ENCODE measurements at places on chromosomes 12 and 14.

DNA sequence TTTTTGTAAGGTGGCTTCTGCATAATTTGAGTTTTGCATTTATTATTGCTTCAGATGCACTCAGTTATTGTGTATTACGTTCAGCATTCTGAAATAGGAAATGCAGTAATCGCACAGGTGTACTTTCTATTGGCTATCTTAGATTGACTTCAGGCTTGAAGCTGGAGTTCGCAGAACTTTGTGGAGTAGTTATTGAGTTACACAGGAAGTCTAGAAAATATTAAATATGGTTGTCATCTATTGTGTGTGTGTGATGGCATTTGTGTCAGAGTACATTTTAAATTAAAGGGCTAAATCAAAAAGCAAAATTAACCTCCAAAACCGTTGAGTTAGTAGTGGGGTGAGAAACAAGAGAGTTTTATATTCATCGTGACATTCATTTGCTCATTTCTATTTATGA, 2.7 kb downstream of the ARID2 start:
- no peak for DNase-seq

DNA sequence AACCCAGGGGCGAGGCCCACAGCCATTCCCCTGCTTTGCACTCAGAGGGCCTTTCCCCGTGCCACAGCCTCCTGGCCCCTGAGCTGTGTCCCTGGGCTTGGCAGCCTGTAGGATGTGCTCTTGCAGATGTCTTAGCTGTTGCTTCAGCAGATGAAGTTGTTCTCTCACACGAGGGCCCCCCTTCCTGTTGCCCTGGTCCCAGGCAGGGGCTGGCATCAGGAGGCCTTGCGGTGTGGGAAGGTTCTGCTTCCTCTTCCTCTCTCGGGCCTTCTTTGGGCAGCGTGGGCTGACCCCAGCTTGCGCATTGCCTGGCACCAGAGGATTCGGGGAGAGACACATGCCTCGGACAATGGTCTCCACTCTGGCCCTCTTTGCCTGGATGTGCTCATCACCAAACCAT, 12.7 kb downstream of the PROX2 start:
- DNase-seq, result no peak

DNA sequence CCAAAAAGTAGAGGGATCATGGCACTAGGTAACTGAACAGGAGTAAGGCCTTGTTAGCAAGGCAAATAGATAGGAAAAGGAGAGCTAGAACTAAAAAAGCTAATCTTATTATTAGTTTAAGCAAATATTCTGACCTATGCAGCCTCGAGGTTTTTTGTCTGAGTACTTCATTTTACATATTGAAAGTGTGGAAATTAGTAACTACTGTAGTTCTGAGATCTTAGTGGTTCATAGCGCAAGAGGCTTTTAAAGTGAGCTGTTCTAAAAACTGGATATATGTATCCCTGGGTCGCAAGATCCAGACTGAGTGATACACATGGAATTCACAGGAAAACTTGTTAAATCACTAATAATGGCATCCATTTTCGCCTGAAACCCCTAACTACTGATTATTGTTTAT, 411.0 kb upstream of the SOX5 start:
- no peak for DNase-seq

DNA sequence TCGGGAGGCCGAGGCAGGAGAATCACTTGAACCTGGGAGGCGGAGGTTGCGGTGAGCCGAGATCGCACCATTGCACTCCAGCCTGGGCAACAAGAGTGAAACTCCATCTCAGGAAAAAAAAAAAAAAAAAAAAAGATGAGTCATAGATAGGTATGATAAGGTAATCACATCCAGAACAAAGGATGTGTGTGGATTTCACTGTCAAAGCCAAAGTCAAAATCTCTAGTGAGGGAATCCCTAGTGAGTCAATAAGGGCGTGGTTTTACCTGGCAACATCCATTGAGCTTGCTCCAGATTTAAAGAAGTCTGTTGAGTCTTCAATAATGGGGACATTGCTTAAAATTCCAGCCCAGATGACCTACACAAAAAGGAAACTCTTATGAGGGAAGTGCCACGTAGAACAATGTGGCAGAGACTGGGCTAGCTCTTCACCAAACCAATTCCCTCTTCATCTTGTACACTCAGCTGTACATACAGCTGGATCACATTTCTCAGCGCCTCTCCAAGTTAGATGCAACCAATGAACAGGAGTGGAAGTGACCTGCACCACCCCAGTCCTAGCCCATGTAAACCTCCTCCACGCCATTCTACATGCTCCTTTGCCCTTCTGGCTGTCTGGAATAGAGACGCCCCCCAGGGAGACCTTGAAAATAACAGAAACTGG, 23.4 kb downstream of the ALDH1L2 start:
- no peak for DNase-seq

DNA sequence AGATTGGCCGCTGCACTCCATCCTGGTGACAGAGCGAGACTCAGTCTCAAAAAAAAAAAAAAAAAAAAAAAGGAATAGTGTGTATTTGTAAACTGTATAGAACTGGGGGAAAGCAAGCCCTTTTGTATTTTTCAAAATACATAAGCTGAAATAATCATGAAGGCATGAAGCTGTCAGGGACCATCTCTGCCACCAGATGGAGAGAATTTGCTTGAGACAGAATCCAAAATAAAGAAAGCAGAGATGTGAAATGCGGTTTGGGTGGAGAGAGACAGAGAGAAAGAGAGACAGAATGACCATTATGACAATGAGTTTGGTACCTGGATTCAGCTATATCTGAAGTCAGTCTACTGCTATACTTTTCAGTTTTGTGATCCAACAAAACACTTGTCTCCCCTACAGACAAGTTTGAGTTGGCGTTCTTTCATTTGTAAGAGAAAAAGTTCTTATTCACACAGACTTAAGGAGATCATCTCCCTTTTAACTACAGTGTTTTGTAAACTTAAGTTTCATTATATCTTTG, 155.7 kb upstream of the LRIG3 start:
- no peak for DNase-seq

GRCh38 chr12:28585146-28585545, 394.9 kb downstream of the CCDC91 start:
- no peak for DNase-seq

DNA sequence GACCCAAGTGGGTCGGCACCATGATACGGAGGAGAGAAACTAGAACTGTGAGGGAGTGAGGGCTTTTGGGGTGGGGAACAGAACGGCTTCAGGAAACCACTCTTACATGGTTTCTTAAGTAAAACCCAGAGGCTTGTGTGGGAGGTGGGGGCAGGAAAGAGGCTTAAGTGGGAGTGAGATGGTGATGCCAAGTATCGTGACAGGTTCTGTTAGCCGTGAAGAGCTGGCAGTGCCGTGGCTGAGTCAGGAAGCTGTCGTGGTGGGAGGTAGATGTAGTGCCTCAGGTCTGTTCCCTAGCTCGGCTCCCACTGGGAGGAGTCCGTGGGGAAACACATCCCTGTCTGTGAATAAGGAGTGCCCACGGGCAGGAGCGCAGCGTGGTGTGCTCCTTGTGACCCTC, 185.8 kb upstream of the FKBP4 start:
- DNase-seq, result no peak

GRCh38 chr12:88036353-88036965, 7.3 kb upstream of the C12orf50 start:
- no peak for DNase-seq

DNA sequence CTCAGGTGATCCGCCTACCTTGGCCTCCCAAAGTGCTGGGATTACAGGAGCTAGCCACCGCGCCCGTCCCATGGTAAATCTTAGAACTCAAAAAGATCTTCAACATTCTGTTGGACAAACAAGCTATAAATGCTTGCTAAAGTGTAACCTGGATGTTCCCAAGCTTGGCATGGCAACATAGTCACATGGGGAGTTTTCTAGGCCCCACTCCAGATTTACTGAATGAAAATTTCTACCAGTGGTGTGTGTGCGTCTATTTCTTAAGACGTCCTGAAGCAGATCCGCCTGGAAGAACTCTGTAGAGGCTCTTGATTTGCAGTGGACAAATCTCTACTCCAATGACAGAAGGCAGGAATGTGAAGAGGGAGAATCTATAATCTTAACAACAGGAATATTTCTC, 59.9 kb downstream of the ZFYVE21 start:
- DNase-seq, result no peak

GRCh38 chr12:132747896-132748295, 13.7 kb downstream of the ANKLE2 start:
- DNase-seq, result no peak

DNA sequence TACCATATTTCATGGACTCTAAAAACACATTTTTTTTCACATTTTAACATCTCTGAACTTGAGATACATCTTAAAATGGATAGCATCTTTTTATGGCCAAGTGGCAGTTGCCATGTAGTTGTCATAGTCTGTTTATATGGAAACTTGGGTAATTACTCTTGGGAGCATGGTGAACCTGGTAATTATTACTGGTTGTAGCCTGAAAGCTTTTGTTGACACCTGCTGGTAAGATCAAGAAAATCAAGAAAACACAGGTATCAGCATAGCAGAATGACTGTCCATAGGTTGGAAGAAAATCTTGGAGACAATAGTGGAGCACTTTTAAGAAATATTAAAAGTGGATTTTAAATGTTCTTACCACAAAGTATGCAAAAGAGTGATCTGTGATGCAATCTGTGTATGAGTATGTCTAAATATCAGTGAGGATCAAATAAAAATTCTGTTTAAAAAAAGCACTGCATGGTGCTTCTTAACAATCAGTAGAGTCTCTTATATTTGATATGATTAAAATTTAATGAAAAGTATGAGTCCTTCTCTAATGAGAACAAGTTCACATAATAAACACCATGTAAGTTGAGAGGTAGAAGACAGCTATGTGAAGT, 44.2 kb downstream of the TTC8 start:
- DNase-seq, result no peak

DNA sequence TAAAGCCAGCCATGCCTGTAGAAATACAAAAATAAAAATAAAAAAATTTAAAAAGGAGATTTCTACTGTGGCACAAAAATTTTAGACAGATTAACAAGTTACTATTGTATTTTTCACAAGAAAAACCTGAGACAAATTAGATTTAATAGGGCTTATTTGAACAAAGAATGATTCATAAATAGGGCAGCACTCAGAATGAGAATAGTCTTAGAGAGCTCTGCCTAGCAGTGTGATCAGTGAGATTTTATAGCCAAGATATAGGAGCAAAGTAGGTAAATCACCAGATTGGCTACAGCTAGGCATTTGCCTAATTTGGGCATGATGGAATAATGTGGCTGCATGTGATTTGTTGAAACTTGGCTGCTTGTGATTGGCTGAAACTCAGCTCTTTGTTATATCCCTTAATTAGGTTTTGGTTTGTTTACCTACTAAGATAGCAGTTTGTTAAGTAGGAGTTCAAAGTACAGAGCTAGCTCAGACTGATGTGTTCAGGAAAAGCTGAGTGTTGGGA, 279.7 kb upstream of the TMTC1 start:
- DNase-seq, result no peak

DNA sequence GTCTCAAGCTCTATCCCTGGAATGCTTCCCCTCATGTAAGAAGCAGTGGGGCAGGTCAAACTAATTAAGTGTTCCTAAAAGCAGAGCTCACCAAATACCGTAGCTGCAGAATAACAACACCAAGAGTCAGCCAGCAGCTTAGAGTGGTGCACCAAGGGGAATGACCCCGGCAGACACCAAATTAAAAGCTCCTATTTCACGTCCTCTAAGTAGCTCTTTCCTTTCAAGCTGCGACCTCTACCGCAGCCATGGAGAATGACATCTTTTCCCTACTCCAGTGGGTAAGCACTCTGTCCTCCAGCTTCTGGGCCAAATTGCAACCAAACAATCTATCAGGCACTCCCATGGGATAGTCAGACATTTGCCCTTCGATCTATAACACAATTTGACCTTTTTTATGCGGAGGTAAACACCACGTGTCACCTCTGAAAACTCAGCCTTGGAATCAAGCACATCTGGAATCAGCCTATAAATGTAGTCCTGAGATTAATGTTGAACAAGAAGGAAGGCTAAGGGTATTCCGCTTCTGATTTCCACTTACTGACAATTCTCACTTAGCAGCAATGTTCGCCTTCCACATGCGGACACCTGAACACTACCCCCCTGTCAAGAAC, 67.6 kb upstream of the CDKN3 start:
- DNase-seq, result peak; percentile 5

DNA sequence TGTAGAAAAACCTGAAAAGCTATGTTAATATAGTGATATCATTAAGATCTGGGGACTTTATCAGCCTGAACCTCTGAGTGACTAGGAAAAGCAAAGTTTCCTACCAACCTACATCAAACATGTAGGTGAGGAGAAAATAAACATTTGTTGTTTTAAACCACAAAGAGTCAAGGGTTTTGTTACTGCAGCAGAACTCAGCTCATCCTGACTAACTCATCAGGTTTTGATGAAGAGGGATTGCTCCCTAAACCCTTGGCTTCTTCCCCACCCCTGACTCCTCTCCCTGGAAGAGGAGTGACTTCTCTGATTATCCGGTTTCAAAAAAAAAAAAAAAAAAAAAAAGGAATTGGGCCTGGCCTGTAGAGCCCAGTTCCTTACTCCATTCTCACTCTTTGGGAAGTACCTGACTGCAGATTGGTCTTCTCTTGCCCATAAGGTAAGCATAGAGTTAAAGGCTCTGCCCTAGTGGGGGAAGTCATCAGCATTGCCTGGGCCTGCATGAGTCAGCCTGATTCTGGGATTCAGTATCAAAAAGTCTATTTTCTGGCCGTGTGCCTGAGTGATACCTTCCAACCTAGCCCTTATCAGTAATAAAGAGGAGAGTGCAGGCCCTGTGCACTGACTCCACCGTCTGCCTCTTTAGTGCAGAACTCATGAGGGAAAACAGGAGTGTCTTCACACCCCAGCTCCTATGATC, 16.9 kb downstream of the BDKRB1 start:
- no peak for DNase-seq

GRCh38 chr12:119020406-119021360, 39.3 kb downstream of the SRRM4 start:
- DNase-seq, result no peak

DNA sequence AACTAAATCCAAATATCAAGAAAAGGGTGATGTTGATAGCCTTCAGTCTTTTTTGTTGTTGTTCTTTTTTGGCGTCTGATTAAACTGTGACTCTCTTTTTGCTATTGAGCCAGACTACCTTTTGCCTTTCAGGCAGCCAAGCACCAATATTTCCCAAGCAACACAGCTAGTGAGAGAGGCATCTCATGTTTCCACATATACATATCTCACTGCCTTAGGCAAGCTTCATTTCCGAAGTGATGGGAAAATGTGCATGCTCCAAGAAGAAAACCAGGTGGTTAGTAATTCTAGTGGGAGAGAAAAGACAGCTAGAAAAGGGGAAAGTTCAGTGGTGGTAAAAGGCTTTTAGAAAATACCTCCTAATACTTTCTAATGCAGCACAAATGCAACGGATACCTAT, 277.7 kb downstream of the TMTC2 start:
- DNase-seq, result no peak
